ENCODE measurements at places on chromosomes 5 and 9.

- no peak for DNase-seq
These were observed 80.4 kb upstream of the OSMR start for GRCh38 chr5:38765399-38765861.

DNA sequence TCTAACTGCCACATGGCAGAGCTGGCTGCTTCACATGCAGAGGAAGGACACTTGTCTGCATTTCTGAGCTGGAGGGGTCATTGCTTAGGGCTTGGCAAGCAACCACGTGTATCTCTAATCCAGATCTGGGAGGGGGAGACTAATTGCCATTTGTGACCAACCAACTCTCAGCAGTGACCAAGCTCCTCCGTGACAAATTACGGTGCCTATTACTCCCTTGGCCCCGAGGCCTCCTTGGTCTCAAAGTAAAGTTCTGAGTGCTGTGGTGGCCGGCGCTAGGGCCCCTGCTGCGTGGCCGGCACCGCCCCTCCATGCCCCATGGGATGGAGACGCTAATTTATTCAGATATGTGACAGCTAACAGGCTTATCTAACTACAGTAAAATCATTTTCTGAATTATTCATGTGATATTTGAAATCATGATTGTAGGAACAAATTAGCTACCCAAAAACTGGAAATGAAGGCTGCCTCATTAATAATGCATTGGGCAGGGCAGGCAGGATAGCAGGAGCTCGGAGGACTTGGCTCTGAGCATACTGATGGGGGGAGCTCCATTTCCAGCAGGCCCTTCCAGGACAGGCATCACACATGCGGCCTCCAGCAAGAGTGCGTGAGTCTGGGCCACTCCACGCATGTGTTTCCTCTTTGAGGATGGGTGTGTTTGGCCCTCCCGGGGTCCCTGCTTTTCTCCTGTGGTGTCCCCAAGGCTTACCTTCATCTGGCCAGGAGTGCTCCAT lies 67.7 kb downstream of the C5orf15 start:
- no peak for DNase-seq

DNA sequence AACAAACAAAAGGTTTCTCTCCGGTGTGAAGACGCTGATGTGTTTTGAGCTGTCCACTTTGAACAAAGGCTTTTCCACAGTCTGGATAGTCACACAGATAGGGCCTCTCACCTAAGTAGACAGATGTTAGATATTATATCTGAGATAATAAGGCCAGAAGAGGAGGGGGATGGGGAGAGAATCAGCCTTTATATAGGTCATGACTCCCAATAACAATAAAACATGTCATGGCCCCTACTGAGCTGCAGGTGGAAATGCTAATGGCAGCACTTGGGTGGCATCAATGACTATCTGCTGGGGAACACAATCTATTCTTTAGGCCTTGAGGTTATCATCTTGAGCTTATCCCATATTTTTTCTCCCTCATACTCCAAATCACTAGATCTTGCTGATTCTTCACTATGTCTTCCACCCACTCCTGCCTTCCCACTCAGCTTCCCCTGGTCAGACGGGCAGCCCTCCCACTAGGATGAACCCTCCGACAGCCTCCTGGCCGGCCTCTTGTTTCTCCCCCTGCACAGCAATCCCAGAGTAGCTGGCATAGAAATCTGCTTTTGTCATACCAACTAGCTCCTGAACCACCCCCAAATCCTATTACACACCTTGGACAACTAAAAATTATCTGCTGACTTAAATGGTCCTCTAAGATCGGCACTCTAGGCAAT lies 11.5 kb upstream of the SLC35D2 start:
- no peak for DNase-seq

GRCh38 chr5:28903643-28904042 lies 1865.3 kb upstream of the CDH9 start:
- DNase-seq, result no peak

GRCh38 chr5:54602475-54602874 lies 84.9 kb downstream of the SNX18 start:
- DNase-seq, result no peak

DNA sequence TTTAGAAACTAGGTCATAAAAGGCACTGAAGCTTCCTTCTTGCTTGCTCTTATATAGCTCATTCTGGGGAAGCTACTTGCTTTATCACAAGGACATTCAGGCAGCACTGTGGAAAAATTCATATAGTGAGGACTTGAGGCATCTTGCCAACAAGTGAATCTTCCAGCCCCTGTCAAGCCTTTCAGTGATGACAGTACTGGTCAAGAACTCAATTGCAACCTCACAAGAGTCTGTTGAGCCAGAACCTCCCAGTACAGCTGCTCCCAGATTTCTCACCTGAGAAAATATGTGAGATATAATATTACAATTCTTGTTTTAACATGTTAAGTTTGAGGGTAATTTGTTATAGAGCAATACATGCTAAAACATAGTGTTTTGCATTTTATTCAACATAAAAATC lies 2011.0 kb upstream of the NUDT12 start:
- no peak for DNase-seq

- peak; percentile 78 for DNase-seq
These were observed 59.5 kb downstream of the HSPA4 start for GRCh38 chr5:133111299-133111698.

GRCh38 chr5:83353774-83354173 lies 117.8 kb upstream of the VCAN start:
- no peak for DNase-seq

DNA sequence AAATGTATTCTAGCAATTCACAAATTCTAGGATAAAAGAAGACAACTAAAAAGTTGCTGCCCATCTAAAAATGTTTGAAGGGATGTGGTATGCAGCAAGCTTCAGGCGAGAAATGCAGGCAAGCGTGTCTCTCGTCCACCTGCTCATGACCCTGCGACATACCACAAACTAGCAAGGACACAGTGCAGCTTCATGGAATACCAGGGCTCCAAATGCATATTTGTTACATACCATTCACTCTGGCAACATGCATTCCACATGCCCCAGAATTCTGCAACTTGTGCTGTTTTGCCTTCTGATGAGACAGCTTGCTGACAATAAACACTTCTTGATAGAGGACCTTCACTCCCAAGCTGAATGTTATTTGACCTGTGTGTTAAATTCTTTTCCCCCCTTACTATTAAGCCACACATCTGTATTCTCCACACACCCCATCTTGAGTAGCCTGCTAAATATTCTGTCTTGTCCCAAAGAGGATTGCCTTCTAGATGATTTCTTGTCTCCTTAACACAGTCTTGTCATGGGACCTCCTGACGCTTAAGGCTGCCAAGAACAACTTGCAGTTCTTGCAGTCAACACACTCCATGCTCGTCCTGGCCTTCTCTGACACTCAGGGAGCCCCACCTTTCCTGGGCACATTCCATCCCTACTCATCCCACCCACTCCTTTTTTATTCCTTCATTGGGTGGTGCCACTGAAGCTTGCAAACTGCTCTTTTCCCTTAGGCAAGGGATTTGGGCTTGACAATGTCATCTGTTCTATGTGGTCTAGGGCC lies 340.5 kb downstream of the PIK3R1 start:
- DNase-seq, result no peak

GRCh38 chr5:150590979-150591695 lies 49.3 kb upstream of the SYNPO start:
- no peak for DNase-seq

GRCh38 chr9:122418016-122418415 lies 47.2 kb downstream of the PTGS1 start:
- DNase-seq, result no peak

GRCh38 chr5:21237461-21237860 lies 1249.5 kb upstream of the CDH18 start:
- no peak for DNase-seq

- DNase-seq, result no peak
These were observed 95.7 kb downstream of the KCNT1 start for GRCh38 chr9:135797507-135798262.

DNA sequence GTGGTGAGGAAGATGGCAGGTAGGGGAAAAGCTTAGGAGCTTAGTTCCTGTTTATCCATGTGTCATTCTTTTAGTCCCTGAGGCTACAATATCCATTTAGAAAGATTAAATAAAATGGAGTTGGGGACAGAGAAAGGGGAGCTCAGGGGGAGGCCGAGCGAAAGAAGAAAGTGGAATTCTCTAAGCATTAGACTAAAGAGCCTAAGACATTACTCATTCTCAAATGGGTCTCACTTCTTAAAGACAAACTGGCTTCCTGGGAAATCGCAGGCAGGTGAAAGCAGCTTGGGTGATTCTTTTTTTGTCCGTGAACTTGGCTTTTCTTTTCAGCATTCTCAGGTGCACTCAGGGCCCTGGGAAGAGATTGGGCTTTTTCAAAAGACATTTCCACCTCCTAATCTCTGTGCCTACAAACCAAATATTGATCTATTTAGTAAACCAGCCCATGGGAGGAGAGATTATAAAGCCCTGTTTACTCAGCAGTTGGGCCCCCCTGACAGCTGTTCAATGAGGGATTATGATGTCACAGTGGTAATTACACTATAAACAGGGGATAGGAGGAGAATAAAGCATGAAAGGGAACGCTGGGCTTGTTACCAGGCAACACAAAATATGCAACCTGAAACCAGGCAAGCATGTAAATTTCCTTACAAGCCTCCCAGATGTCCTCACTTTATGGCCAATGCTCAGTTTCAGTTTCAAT lies 584.0 kb downstream of the ACTL7B start:
- no peak for DNase-seq

- DNase-seq, result no peak
These were observed 7.0 kb upstream of the SIL1 start for GRCh38 chr5:139205124-139205523.

GRCh38 chr5:156031181-156031580 lies 295.8 kb upstream of the SGCD start:
- no peak for DNase-seq

DNA sequence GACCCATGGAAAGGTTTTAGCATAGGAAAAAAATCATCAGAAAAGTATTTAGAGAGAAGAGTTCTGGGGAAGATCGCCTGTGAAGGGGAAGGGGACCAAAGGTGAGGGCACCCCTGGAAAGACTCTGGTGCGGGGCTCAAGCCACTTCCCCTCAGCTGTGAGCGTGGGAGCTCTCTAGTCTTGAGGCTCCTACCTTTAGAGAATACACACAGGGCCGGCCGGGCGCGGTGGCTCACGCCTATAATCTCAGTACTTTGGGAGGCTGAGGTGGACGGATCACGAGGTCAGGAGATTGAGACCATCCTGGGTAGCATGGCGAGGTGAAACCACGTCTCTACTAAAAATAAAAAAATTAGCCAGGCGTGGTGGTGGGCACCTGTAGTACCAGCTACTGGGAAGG lies 6.9 kb downstream of the TRIM41 start:
- no peak for DNase-seq

DNA sequence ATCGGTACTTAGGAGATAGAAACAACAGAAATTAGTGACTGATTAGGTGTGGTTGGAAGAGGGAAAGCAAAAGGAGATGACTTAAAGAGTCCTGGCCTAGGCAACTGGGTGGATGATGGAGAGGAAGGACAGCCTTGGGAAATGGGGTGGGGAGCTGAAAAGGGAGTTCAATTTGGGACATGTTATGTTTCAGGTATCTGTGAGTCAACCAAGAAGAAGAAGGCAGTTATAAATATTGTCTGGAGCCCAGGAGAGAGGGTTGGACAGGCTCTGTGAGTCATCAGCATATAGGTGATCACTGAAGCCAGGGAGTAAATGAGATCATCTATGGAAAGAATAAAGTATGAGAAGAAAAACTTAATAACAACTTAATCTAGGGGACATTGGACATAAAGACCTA lies 357.7 kb downstream of the NPR3 start:
- DNase-seq, result no peak

- DNase-seq, result no peak
These were observed 180.9 kb upstream of the SLC24A2 start for GRCh38 chr9:19969721-19970120.

DNA sequence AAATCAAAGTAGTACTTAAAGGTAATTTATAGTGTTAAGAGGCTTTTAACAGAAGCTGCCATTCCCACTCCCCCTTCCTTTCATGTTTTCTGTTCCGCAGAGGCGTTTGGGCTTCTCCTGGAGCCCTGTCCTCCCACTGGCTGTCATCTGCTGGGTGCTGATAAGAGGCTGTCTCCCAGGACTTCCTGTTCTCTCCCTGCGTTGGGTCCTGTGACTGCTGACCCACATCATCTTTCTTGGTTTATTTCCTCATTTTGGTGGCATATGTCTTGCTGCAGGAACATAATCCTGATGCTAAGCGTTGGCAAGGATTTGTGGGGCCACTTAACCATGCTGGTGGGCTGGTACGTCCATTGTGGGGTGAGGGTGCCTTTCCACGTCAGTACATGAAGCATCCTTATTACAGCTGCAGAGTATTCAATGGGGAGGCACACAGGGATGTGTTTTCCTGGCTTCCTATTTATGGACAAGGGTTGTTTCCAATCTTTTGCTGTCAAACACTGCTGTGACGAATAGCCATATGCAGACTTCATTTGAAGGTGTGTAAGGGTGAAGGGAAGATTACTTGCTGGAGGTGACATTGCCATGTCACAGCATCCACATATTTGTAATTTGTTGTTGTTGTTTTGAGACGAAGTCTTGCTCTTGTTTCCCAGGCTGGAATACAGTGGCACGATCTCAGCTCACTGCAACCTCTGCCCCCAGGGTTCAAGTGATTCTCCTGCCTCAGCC lies 22.3 kb upstream of the RNF130 start:
- DNase-seq, result no peak

Data from left lobe of liver (tissue), 2 donors.